ENCODE measurements at places on chromosomes 1 and 21. TPM values are rescaled to one million over a fixed set of nuclear protein-coding genes. Genes with fewer than 3 reads are reported as not detected.

DNA sequence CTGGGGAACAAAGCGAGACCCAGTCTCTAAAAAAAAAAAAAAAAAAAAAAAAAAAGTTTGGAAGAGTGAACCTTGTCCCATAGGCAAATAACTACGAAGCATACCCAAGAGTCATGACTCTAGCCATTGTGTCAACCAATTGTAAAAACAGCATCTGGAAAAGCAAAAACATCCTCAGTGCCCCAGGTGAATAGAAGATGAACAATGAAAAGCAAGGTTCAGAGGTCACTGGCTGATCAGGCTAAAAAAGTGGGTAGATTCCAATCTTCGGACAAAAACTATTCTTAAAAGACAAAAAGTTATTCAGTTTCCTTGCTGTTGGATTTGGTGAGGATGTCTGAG lies 11.1 kb upstream of the IRF2BP2 start:
- no peak for DNase-seq

RAB25 gene
- total RNA-seq, result 0.64 TPM

- no peak for DNase-seq
Measured at GRCh38 chr21:25885405-25885804, 150.6 kb downstream of the GABPA start.

GRCh38 chr1:186626356-186626932 lies 53.8 kb downstream of the PTGS2 start:
- DNase-seq, result no peak

DNA sequence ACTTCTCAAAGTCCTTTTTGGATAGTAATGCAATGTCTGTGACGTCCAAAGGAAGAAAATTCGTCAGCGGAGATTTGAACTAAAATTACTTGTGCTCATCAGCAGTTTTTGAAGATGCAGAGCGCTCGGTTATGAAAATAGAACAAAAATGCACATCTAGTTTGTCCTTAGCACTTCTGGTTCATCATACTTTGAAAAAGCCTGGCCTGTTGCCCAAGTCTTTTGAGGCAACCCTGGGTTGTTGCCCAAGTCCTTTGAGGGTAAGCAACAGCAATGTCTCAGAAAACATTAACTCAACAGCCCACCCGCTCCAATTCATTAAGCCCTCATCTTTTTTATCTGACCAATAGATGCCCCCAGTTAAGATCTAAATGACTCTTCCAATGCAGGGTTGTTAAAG lies 91.9 kb downstream of the HUNK start:
- DNase-seq, result no peak

TESK2 gene
- total RNA-seq, result 2.9 TPM

- peak; percentile 11 for DNase-seq
Measured at GRCh38 chr1:35642471-35642955, 1.2 kb upstream of the PSMB2 start.

DNA sequence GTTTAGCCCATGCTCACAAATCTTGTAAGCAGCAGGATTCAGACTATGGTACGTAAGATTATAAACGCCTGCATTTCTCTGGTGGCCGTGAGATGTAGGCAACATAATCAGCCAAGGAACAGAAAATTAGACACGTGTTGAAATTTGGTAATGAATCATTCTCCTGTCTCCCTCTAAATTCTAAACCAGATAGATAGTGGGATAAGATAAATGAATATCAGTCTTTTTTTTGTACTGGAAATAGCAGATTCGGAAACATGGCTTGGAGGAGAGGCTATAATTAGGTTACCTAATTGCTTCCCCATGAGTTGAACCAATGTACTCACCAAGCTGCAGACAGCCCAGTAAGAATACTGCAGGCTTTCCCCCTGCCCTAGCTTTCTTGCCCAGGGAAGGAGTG lies 172.3 kb downstream of the TGFB2 start:
- DNase-seq, result no peak

DNA sequence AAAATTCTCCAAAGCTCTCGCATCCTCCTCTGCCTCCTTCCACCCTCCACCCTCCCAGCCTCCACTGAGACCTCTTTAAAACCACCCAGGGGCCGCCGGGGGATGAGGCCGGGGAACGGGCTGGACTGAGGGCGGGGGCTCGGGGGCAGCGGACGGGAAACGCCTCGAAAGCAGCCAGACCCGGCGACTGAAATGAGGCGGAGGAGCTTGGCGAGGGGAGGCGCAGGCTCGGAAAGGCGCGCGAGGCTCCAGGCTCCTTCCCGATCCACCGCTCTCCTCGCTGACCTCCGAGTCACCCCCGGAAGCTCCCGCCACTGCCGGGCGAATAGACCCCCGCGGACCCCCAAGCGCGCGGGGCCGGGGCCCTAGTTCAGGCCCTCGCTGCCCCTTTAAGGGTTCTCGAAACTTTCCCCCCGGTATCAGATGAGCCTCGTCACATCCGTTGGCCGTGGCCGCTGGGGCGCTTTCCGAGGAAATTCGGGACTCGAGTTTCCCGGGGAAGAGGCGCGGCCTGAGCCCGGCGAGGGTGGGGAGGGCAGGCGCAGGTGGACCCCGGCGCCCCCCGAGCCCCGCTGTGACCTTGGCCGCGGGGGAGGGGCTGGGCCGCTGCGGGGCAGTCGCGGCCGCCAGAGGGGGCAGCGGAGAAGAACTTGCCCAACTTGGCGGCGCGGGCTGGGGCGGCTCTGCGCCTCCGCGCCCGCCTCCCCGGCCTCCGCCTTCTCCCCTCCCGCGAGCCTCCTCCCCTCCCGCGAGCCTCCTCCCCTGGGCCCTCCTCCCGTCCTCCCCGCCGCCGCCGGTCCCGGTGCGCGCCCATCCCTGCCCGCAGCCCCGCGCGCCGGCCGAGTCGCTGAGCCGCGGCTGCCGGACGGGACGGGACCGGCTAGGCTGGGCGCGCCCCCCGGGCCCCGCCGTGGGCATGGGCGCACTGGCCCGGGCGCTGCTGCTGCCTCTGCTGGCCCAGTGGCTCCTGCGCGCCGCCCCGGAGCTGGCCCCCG lies at the start of gene BACE2:
BACE2 (plus strand) TSS at position 813 of the 995 bp plus-strand sequence; CDS start at position 917, 104 bp downstream.
- DNase-seq, result peak; percentile 60

DNA sequence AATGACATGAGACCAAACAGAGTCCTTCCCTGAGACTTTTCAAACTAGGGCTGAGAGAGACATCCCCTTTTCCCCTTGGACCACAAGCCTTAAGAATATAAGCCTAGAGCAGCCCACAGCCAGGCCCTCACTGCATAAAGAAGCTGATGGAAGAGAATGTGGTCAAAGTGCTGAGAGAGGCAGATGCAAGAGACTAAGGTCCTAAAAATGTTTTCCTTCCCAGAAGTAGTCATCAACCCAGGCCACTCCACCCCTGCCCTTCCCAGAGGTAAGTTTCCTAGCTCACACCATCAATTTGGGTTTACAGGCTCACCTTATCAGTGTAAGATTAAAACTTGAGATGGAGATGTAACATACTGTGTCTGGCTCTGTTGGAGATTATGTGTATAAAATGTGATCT lies 58.2 kb downstream of the BCAR3 start:
- DNase-seq, result no peak

DNA sequence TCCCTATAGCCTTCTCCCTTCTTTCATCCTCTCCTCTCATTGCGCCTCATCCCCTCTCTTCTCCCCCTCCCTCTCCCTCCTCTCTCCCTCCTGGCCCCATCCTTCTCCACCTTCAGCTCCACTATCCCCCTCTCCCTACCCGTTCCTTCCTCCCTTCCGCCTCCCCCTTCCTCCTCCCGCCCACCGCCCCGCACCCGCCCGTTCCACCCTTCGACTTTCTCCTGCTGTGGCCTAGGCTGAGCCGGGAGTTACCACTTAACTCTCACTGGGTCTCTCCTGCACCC lies 1.6 kb downstream of the NPR1 start:
- DNase-seq, result no peak

- no peak for DNase-seq
Measured at GRCh38 chr1:40929155-40929554, 50.3 kb upstream of the CTPS1 start.

DNA sequence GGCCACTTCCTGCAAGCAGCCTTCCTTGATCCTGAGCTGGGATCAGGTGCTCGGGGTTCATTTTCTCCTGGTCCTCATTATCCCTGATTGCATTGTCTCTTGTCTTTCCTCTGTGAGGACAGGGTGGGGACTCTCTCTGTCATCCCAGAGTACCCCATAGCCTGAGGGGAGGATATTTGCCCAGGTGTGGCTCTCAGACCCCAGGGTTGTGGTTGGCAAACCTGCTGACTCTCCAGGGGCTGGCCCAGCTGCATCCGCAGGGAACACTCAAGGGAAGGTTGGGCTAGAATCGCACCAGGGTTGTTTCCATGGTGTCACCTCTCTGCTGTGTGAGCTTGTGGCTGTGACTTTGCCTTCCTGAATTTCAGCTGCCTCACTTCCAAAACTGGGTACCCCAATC lies 276.8 kb upstream of the C1orf174 start:
- no peak for DNase-seq

GRCh38 chr1:160085686-160086455 lies 4.5 kb downstream of the KCNJ9 start:
- DNase-seq, result peak; percentile 76

- DNase-seq, result no peak
Measured at GRCh38 chr1:160307118-160307791, 22.3 kb upstream of the PEX19 start.

- DNase-seq, result no peak
Measured at GRCh38 chr1:219465212-219466093, 147.5 kb downstream of the ZC3H11B start.

DNA sequence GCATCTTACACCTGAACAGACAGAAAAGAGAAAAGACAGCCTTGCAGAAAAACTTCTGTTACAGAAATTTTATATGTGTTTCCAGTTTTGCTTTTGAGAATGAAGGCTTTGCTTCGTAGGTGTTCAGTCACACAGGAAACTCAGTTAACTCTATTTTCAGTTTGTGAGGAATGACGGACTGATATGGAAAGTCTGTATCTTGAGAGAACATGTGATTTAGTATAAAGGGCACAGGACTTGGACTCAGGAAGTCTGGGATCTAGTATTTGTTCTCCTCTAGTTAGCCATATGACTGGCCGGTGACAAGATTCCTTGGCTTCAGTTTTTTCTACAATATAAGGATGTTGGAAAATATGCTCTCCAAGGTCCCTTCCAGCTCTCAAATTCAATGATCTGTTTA lies 149.1 kb downstream of the OLFM3 start:
- no peak for DNase-seq

STMN1 gene
- 504 TPM for total RNA-seq

DNA sequence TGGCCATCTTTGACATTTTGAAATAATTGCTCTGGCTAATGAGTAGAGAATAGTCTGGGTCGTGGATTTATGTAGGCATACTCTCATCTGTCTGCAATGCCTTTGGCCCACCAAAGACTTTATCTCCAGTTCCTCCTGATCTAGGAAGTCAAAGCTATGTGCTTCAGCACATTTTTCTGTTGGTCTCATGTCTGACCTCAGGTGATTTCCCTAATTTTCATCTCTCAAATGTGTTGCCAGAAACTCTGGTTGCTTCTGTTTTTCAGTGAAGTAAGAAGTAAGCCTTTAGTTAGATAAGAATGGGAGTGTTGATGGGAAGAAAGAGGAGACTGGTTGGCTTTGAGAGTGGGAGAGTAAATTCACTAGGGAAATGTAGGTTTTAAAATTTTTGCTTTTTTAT lies 66.4 kb downstream of the GPR88 start:
- no peak for DNase-seq

DNA sequence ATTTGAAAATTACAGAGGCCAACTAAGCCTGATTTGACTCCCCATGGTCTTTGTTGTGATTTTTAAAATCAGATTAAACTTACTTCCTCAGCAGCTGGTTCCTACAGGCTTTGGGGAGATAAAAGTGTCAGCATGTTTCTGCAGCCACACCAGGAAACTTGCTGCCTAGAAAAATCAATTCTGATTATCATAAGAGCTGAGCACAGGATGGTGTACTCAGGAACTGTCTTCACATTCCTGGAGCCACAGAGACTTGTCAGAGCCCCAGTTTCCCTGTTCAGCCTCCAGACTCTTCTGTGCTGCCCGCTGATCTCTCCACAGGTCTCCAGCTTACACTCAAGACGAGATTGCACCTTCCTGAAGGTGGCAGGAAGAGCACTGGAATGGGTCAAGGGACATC lies 23.9 kb downstream of the RAB3B start:
- DNase-seq, result no peak

DNA sequence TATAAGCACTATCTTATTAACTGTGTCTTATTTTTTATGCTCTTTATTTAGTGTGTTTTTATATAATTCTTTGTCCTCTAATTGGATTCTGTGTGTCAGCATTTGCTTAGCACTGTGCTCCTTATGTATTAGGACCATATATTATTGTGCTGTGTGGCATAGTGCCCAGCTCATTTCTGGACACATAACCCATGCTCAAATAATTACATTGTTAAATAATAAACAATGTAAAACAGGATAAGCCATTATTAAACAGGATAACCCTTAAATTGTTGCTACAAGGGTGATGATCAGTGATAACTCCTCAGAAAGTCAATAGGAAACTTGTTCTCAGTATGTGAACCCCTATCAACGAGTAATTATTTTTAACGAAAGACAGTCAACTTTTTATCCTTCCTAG lies 150.4 kb downstream of the ADGRL4 start:
- no peak for DNase-seq

- DNase-seq, result no peak
Measured at GRCh38 chr1:25760122-25760719, 39.8 kb upstream of the SELENON start.

DNA sequence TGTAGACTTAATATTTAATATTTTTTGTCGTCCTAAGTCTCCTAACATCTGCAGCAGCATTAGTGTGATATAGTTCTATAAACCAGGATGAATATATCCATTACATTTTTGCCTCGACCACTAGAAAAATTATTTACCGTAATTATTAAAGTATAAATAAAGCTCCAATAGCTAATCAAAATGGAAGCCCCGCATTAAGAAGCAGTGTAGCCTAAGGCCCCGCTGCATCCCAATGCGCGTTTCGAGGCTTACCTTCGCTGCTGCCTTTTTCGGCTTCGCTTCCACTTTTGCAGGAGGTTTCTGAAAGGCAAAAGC lies 891 bp downstream of the HMGN1 start:
- DNase-seq, result no peak

- no peak for DNase-seq
Measured at GRCh38 chr1:169525391-169525790, 39.6 kb upstream of the SLC19A2 start.

CFHR4 gene
- total RNA-seq, result not detected

DNA sequence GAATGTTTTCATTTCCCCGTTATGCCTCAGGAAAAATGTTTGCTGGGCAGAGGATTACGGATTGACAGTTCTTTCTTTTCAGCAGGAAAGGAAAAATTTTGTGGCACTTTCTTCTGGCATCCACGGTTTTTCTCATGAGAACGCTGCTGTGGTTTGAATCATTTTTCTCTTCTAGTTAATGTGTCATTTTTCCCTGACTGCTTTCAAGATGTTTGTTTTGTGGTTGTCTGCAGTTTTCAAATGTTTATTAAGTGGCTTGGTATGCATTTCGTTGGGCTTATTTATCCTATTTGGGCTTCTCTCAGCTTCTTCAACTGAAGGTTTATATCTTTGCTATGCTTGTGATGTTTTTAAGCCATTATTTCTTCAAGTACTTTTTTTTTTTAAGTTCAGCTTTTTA lies 359.0 kb downstream of the RGS7 start:
- no peak for DNase-seq

LCE2B gene
- not detected for total RNA-seq

TRAPPC3 gene
- 58.0 TPM for total RNA-seq

HHAT gene
- total RNA-seq, result 2.3 TPM

DNA sequence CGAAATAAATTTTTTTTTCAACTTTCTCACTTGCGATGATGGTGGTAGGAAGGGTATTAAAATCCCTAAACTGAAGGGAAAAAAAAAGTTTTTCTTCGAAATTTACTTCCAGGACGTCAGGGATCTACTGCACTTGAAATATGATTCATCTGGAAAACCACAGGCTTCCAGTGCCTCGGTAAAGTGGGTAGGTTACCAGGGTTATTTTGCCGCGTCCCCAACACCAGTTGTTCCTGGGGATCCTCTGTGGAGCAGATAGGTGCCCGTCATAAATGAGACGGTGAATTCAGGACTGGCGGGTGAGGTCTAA lies 773 bp downstream of the RABIF start:
- no peak for DNase-seq
